Breast epithelium (tissue), 4 donors: ENCODE measurements at places on chromosomes 16 and 17. TPM values are rescaled to one million over a fixed set of nuclear protein-coding genes. Genes with fewer than 3 reads are reported as not detected.

PLD6 gene
- total RNA-seq, result 3.8 TPM

PMP22 gene
- 478 TPM for total RNA-seq

ADAMTS18 gene
- total RNA-seq, result 0.48 TPM

OTOP2 gene
- not detected for total RNA-seq

LRRC46 gene
- total RNA-seq, result 0.59 TPM

TLCD1 gene
- 3.9 TPM for total RNA-seq

QPRT gene
- 9.5 TPM for total RNA-seq

MMP2 gene
- total RNA-seq, result 459 TPM

TMED6 gene
- total RNA-seq, result 0.32 TPM

MGAT5B gene
- total RNA-seq, result 0.33 TPM

SLC5A10 gene
- total RNA-seq, result not detected

HCRT gene
- total RNA-seq, result not detected

CES4A gene
- total RNA-seq, result 9.0 TPM

CLEC18C gene
- 0.66 TPM for total RNA-seq

GNG13 gene
- not detected for total RNA-seq

PRAC1 gene
- not detected for total RNA-seq

NECAB2 gene
- total RNA-seq, result 1.5 TPM

ZFHX3 gene
- 11.8 TPM for total RNA-seq

CACNA1H gene
- total RNA-seq, result 1.6 TPM

KRTAP9-2 gene
- total RNA-seq, result not detected

KRT12 gene
- not detected for total RNA-seq

SBK1 gene
- 1.3 TPM for total RNA-seq

ACSM5 gene
- 8.8 TPM for total RNA-seq

NOG gene
- 0.88 TPM for total RNA-seq

MT3 gene
- not detected for total RNA-seq

SNX20 gene
- 1.3 TPM for total RNA-seq

RHBDF2 gene
- total RNA-seq, result 35.5 TPM

KRTAP4-2 gene
- total RNA-seq, result not detected

GHDC gene
- total RNA-seq, result 53.0 TPM

CYGB gene
- total RNA-seq, result 27.2 TPM
